ENCODE measurements at places on chromosomes 6 and 20. TPM values are rescaled to one million over a fixed set of nuclear protein-coding genes. Genes with fewer than 3 reads are reported as not detected.

- no peak for DNase-seq
Observed at GRCh38 chr6:163335671-163336545, 78.6 kb upstream of the QKI start.

- DNase-seq = no peak
Observed at GRCh38 chr6:157438611-157439111, 57.7 kb downstream of the ZDHHC14 start.

DNA sequence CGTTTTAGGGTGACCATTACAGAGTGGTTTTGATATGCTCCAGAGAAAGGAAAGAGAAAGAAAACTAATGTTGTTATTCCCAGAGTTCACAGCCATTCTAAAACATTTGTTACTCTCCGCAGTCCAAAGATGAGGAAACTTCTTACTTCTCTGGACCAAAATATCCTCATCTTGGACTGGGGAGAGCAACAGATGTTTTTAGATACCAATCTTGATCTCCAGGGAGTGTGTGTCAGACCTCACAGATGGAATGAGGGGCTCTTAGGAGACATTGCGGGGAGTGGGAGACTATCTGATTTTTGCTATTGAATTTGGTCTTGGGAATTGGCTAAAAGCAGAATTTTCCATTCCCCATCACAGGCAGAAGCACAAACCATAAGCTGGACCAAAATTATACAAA is 110.8 kb downstream of the TNFAIP3 start:
- DNase-seq = no peak

DNA sequence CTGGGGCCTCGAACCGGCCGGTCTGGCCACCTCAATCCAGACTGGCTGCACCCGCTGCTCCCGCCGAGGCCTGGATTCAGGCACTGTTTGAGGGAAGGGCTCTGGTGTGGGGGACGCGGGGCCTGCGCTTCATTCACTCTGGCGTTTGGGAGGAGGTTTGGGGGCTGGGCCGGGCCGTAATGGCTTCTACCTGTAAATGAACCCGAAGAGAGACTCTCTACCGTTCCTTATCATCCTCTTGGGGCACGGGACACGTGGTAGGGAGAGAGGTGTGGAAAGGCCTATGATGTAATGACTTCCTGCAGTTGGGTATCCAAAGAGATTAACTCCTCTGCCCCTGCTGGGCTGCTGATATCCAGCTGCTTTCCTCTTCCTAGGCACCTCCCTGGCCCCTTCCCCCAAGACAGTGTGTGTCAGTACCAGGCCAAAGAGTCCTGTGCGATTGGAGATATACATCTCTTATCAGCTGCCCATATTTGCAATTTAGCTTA is 1.8 kb downstream of the FOXO3 start:
- DNase-seq = peak; percentile 83

DNA sequence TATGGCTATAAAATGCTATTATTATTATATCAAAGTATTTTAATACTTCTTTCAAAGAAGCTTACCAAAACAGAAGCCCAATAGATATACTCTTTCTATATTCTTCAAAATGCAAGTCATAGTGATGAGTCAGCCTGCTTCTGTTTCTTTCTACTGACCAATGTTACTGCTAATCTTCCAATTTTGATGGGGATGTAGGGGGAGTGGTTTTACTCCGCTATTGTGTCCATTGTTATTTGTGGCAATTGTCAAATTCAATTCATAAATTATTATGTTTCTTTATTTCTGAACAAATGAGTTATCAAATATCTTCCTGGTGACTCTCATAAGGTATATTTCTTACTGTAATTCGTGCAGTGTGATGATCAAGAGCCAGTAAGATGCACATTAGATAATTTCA is 221.5 kb upstream of the DEFB112 start:
- DNase-seq = no peak

DNA sequence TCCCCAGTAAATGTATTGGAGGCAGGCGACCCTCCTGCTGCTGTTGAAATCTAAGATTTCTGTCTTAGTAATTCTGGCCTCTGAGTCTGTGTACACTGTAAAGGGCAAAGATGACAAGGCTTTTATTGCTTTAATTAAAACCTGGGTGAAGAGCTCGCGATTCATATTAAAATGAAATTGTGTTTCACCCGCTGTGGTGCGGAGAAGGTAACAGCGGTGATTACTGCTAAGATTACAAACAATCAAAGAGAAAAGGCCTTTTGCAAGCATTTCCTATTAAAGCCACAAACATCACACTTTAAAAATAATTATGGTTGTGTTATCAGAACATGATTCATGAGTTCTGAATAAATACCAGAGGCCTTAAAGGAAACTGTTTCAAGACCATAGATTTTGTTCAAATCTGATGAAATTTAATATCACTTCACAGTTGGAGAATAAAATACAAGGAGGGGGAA is 69.3 kb downstream of the TOX2 start:
- no peak for DNase-seq

- DNase-seq = peak; percentile 86
Observed at GRCh38 chr20:36098364-36098763, 56.2 kb upstream of the EPB41L1 start.

GRCh38 chr6:4732691-4733315 is 43.4 kb upstream of the CDYL start:
- DNase-seq = peak; percentile 84

GRCh38 chr6:143370812-143371370 is 79.6 kb downstream of the ADAT2 start:
- no peak for DNase-seq

DNA sequence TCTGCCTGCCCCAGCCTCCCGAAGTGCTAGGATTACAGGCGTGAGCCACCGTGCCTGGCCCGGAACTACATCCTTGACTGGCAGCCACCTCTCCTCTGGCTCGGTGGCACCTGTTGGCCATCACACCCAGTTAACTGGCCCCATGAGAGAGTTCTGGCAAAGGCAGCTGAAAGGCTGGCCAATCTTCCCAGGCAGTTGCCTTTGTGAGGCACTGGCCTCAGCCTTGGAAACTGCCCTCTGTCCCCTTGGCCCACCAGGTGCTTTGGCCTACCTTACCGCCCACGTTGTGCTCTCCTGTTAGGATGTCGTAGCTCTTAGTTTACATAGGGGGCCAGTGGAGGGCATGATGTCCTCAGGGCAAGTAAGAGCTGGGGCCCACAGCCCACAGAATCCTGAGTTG is 9.6 kb upstream of the MANBAL start:
- no peak for DNase-seq

DNA sequence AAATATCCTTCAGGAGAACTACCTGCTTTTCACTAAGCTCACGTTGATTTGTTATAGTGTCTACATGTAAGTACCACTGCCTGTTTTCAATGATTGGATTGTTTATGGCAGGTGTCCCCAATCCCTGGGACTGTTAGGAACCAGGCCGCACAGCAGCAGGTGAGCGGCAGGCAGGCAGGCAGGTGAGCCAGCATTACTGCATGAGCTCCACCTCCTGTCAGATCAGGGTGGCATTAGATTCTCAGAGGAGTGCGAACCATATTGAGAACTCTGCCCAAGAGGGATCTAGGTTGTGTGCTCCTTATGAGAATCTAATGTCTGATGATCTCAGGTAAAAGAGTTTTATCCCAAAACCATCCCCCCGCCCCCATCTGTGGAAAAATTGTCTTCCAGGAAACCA is 303.3 kb downstream of the EYA4 start:
- no peak for DNase-seq

GRCh38 chr20:37711994-37712964 is 18.4 kb downstream of the CTNNBL1 start:
- DNase-seq = no peak

- DNase-seq = peak; percentile 1
Observed at GRCh38 chr20:15320941-15321340, 983.5 kb upstream of the FLRT3 start.

DNA sequence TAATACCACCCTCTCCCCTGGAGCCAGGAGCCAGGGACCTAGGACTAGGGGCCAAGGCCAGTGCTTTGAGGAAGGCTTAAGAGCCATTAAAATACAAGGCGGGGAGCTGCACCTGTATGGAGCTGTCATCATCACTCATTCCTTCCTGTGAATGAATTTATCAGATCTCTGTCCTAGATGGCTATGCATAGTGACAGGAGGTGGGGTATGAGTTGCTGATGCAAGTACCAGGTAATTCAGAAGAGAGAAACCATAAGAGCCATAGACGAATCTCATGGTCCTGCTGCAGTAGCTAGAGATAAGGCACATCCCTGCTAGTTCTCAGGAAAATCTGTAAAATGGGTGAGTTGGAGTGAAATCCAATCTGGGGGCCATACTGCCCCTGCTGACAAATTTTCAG is 10.3 kb downstream of the GRM4 start:
- no peak for DNase-seq

DNA sequence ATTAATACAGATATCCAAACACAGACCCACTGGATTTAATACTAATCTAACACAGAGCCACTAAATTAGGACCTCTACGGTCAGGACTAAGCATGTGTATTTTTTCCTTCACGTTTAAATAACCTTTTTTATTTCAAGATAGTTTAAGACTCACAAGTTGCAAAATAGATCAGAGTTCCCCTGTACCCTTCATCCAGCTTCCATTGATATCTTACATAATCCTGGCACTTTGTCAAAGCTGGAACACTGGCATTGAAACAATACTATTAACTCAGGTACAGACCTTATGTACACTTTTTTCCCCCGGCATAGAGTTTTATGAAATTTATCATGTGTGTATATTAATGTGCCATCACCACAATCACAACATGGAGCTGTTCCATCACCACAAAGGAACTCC is 2.1 kb downstream of the C6orf163 start:
- DNase-seq = no peak

DNA sequence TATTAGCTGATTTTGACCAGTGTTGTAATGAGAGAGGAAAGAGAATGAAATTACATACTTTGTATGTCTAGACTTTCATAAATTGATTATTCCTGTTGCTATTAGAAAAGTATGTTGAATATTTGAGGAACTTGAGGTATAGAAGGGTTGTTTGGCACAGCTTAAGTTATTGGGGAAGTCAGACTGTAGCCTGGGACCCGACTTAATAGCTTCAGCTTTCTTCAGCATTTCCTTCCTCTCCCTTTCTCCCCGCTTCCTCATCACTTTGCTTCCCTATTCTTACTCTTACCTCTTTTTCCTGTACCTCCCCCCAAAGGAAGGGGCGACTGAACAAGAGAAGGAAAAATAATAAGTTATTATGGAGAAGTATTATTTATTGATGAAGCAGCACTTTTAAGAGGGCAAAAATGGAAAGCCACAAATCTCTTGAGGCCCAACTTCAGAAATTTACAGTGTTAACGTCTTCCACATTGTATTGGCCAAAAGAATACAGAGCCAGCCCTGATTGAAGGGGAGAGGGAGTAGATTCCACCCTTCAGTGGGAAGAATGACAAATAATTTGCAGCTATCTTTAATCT is 7.4 kb downstream of the SENP6 start:
- DNase-seq = no peak

GRCh38 chr20:51449498-51450220 is 92.9 kb downstream of the NFATC2 start:
- no peak for DNase-seq

- peak; percentile 78 for DNase-seq
Observed at GRCh38 chr6:138572167-138572875, 73.0 kb upstream of the NHSL1 start.

DNA sequence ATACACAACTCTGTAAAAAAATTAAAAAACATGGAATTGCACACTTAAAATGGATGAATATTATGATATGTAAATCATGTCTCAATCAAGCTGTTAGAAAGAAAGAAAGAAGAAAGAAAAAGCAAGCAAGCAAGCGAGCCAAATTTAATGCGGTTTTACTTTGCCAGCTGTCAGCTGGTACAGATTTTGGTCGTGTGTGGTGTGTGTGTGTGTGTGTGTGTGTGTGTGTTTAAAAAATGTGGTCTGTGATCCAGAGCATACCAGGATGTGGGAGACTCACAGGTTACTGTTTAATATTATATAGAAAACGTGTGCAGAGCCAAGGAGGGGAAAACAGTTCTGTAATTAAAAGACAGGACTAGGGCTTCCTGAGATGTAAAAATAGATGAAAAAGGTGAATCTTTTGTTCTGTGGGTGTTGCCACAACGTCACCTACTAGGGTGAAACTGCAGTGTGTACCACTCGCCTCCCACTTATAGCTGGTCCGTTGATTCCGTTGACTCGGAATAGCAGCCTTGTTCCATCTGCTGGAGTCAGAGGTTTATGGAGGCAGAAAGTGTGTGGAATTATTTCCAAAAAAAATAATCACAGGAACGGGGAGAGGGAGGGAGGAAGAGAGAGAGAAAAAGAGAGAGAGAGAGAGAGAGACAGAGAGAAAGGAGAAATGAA is 197.7 kb downstream of the BCAS1 start:
- DNase-seq = peak; percentile 52

DNA sequence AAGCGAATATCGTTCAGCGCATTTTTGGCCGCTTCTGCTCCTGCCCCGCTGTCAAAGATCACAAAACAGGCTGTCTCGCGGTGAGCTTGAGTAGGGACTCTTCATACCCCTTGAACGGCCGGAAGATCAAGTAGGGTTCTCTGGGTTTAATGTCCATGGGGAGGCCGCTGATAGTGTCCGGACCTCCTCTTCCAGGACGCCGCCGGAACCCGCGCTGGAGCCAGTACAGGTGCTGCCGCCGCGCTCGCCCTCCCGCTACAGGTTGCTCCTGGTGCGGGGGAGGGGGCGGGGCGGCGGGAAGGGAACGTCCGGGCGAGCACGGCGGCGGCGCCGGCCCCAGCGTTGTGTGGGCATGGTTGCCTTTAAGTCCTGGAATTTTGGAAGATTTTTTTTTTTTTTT is 67.4 kb downstream of the KHDC1L start:
- no peak for DNase-seq

GRCh38 chr6:81612136-81612535 is 140.3 kb downstream of the TENT5A start:
- no peak for DNase-seq

DNA sequence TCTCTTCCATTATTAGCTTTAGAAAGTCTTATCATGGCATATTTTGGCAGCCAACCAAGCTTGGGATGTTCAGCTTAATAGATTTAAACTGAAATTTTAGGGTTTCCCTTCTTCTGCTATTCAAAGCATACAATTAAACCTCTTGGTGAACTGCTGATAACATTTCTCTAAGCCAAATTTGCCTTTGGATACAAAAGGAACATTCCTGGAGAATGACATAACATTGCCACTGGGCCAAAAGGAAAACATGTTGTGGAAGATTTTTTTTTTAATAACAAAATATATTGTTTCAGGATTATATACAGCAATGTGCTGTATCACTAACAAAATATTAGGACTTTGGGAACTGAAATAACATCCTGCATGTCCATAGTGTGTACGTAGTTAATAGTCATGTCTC is 215.1 kb upstream of the TBX18 start:
- DNase-seq = no peak

DNA sequence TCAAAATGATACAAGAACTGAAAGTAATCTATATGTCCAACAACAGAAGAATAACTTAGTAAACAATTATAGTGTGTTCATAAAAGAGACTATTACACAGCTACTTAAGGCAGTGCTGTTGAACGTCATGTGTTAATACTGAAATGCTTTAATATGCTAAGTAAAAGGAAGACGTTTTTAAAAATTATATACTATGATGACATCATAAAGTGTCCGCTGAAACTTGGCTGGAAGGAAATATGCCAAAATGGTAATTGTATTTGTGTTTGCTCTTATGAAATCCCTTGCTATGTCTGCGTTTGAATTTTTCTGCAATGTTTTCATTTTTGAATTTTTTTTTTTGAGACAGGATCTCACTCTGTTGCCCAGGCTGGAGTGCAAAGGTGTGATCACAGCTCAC is 679.3 kb downstream of the DHX35 start:
- no peak for DNase-seq

Gene C6orf52
- total RNA-seq = not detected

Gene MYCT1
- not detected for total RNA-seq

Gene TSPO2
- total RNA-seq = not detected

Gene SLC52A3
- total RNA-seq = not detected

Gene OR2H1
- total RNA-seq = not detected

Gene TBXT
- total RNA-seq = not detected

Gene DCDC2
- total RNA-seq = not detected

Gene PBOV1
- not detected for total RNA-seq
